ENCODE measurements at places on chromosomes 7 and 10.
A peak's percentile ranks its signal among the peaks of the same experiment; 100 is the strongest.

DNA sequence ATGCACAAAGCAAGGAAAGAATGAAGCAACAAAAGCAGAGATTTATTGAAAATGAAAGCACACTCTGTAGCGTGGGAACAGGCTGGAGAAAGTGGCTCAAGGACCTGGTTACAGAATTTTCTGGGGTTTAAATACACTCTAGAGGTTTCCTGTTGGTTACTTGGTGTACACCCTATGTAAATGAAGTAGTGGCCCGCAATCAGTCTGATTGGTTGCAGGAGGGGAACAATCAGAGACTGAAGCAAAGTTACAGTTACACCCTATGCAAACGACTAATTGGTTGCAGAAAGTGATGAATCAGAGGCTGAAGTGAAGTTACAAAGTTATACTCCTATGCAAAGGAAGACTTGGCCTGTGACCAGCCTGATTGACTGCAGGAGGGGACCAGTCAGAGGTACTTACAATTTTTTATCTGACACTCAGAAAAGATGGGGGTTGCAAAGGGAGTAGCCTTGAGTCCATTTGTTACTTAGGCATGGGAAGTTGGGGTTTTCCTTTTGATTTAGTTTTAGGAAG is 3.6 kb upstream of the MTPN start:
- DNase-seq: peak; percentile 71

- no peak for DNase-seq
These were observed 354.5 kb downstream of the FGFR2 start for GRCh38 chr10:121243609-121244241.

- no peak for DNase-seq
These were observed 107.5 kb downstream of the DOCK1 start for GRCh38 chr10:127012769-127013152.

- no peak for DNase-seq
These were observed 341.5 kb upstream of the AOAH start for GRCh38 chr7:37065779-37066271.

DNA sequence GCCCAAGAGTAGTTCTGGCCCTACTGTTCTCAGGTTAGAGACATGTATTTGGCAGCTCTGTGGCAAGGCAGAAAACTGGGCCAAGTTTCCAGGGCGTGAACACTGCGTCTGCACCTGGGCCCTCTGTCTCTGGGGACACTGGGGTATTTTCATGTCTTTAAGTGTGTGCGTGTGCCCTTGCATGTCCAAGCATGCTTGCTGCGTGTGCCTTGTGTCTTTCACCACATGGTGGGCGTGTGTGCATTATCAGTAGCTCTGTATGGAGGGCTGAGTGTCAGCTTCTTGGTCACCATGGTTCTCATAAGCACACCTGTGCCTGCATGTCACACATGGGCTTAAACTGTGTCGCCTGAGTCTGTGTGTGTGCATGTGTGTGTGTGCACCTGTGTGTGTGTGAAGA is 69.3 kb downstream of the HIPK2 start:
- no peak for DNase-seq

- no peak for DNase-seq
These were observed 132.3 kb upstream of the ANK3 start for GRCh38 chr10:60521974-60522405.

DNA sequence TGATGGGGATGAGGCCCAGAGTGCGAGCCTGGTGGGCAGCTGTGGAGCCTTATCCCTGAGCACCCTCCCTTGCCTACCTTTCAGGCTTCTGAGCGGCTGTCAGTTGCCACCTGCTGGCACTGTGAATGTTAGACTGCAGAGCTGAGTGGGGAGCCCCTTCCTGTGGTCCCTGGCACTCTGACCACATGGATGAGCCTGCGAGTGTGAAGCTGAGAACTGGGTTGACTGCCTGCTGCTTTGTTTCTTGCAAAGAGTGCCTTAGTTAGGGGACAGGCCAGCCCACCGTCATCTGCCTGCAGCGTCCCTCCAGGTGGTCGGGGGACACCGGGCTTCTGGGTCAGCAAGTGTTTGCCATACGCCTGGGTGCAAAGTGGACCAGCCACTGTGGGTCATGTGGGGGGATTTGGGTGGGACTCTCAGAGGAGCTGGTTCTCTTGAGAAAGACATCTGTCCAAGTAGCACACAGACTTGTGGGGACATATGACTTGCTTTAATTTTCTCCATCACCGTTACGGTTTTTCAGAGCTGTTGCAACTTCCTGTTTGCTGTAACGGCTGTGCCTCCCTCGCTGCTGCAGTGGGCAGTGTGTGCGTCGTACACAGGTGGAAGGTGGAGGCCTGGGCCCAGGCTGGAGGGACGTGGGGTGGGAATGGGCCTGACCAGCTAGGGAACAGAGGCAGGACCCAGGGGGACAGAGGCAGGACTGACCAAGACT is 13.7 kb downstream of the INPP5A start:
- DNase-seq: no peak

GRCh38 chr10:31126593-31126992 is 94.9 kb upstream of the ZNF438 start:
- no peak for DNase-seq

- no peak for DNase-seq
These were observed 764.6 kb downstream of the PHTF2 start for GRCh38 chr7:78563191-78563590.

- DNase-seq: no peak
These were observed 107.6 kb downstream of the DNAJC1 start for GRCh38 chr10:21895932-21896331.

DNA sequence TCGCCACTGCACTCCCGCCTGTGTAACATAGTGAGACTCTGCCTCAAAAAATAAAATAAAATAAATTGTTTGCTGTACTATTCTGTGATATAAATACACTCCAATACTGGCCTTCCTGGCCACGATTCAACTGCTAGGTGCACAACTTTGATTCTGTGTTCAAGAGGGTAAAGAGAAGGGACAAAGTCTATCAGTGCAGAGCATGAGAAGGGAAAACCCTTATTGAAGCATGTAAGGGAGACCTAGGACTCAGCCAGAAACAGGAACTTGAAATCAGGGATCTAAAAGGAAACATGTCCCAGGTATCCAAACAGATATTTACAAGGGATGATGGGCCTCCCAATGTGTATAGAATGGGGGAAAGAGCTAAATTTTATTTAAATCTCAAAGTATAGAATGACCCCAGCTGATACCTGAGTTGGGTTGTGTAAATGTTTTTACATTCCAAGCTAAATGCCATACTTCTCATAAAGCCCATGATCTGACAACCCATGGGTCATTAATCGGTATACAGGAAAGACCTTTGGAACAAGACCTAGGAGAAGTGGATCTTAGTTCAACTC is 9.0 kb upstream of the KBTBD2 start:
- no peak for DNase-seq

DNA sequence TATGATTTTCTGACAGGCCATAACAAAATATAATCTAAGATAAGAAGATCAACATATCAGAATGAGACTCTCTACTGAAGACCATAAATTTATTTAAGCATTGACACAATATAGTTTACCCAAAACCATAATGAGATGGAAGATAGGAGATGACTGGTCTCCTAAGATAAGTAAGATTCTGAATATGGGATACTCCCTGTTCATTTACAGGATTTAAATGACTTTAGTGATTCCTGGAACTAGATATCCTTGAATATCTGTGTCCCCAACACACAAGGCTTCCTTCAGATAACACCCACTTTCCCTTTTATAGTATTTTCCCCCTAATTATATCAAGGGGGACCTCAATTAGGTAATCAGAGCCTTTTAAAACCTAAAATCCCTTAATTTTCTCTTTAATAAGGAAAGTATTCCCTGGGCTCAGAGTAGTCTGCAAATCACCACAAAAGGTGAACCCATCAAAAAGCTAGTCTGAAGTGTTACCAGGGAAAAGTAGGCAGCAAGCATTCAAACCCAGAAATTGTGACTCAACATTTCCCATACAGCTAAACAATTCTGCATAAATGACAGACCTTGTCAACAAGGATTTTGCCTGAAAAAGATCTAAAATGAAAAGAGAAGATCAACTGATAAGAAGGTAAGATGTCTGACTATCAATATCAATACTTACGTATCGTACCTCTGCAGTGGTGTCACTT is 99.9 kb downstream of the CNOT4 start:
- no peak for DNase-seq

GRCh38 chr10:10552948-10553347 is 464.7 kb upstream of the CELF2 start:
- no peak for DNase-seq

DNA sequence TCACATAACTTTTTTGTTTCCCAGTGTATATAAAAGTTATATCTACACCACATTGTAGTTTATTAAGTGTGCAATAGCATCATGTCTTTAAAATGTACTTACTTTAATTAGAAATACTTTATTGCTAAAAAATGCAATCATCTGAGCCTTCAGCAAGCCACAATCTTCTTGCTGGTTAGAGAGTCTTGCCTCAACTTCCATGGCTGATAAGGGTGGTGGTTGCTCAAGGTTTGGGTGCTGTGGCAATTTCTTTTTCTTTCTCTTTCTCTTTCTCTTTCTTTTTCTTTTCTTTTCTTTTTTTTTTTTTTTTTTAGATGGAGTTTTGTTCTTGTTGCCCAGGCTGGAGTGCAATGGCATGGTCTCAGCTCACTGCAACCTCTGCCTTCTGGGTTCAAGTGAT is 360.0 kb downstream of the MAGI2 start:
- DNase-seq: no peak

DNA sequence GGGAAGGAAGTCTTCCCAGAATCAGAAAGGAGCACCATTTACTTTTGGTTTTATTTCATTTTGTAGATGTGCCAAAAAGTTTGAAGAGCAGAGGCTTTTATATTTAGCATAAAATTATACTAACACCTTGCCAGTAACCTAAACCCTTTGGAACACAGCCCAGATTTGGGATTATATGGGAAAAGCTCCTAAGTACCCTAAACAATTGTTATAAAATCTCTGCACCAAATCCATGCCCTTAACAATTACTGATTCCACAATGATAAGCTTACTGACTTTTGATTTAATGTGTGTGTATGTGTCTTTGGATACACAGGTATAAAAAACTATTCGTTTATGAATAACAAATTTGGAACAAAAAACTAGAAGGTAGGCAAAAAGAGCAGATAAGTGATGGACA is 39.0 kb upstream of the TMEM229A start:
- no peak for DNase-seq

DNA sequence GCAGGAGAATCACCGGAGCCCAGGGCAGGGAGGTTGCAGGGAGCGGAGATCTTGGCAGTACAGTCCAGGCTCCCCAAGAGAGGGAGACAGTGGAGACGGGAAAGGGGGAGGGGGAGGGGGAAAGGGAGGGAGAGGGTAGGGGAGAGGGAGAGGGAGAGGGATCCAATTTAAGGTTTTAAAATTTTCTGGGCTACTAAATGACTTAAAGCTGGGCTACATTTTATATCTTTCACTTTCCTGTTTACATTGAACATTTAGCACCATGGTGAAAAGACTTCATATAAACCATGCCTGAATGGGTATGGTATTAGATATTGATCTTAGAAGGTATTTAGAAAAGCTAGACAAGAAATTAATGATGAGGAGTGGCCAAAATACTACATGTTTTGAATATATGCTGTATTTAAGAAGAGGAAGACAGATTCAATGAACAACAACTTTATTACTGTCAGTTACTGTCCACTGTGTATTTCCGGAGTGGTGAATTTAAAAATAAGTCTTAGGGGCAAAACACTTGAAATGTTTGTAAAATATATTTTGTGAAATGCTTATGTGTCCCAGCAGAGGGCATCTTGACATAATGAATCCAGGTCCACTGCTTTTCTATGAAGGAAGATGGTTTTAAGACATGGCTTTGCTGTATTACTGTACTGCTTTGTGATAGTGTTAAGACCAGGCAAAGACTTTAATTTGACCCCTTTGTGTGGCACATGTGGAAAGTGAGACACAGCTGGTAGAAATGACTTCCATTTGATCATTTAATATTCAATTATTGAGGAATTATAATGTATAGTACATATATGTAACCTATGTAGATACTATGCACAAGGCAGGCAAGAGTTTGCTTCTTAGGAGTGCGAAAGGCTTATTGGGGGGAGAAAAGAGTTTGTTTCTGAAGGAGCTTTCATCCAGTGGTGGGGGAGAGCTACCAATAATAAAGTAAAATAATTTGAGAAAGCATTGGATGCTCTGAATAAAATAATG is 52.8 kb downstream of the NRF1 start:
- peak; percentile 35 for DNase-seq

DNA sequence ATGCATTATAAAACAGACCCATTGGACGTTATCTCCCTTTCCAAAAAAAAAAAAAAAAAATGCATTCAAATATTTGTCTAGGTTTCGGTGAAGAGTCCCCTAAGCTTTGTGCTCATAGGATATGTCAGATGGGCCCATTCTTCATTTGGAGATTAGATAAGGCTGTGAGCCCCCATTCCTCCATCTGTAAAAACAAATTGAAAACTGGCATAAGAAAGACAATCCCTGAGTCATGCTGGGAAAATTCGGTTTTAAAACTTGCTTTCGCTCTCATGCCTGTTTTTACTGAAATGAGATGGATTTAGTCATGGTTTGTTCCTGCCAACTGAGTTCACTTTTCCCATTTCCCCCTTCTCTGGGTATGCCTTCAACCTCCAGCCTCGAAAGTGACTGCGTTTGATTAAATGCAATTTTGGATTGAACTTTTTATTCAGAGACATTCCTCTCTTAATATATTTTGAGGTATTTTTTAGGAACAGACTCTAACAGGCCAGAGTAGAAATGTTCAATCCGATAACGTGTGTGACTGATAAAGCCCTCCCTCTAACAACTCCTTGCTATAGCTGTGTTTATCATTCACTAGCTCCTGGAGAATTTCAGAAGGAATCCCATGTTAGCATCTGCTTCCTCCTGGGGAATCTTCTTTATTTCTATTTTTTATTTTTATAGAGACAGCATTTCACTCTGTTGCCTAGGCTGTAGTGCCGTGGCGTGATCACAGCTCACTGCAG is 190.9 kb upstream of the LYZL2 start:
- peak; percentile 59 for DNase-seq

DNA sequence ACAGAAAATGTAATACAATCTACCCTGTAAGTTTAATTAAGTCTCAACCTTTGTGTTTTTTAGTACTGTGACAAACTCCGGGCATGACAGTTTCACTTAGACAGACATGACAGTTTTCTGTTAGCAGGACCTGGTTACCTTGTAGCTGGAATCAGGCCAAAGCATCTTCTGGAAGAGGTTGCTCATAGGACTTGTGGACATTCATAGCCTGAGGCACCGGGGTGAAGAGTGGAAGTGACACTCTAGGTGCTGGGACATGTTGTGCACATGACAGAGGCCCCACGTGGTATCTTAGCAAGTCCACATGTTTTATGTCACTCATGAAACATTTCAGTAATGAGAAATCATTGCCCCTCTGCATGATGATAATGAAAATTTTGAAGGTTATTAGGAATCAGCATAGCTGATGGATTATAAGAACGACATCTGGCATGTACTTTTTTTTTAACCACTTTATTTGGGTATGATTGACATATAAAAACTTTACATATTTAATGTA is 441.4 kb downstream of the CNTNAP2 start:
- DNase-seq: no peak

DNA sequence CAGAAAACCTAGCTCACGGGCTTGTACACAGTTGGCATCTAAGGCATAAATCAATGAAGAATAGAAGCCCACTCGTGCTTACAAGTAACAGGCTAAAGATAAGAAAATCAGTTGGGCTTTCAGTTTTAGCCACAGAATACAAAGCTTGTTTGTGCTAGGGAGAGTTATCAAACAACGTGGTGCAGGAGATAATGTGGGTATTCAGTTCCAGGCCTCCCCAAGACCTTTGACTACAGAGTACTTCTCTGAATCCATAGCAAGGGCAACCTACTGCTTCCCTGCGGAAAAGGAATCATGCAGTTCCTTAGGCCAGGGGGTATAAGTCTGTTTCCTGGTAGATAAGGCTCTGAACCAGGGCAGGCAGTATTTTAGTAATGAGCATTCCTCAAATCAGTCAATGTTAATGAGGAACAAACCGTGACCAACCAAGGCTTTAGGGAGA is 219.5 kb upstream of the CSTF2T start:
- no peak for DNase-seq

Data from amniotic stem cell (primary cell).